ENCODE measurements at places on chromosomes 2 and 18.

DNA sequence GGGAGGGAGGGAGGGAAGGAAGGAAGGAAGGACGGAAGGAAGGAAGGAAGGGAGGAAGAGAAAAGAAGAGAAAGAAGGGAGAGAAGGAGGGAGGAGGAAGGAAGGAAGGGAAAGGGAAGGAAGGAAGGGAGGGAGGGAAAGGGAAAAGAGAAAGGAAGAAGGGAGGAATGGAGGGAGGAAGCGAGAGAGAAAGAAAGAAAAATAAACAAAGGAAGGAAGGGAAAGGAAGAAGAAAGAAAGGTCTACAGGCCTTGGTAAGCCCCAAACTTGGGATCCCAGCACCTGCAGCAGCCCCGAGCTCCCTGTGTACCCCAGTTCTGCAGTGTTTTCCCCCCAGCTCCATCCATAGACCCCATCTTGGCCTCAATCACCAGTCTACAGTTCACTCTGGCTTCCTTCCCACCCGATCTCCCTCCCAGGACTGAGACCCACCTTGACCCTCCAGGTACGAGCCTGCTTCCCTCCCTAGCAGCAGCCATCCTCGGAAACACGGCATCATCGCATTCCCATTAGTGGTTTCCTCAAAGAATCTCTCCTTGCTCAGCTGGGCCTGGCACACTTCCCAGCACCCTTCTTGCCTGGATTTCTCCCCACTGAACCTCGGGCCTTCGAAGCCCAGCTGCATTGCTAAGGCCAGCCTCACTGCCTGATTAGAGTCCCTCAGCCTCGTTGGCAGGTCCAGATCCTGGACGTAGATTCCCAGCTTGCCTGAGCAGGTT, 46.1 kb upstream of the SH3BP4 start:
- no peak for DNase-seq

DNA sequence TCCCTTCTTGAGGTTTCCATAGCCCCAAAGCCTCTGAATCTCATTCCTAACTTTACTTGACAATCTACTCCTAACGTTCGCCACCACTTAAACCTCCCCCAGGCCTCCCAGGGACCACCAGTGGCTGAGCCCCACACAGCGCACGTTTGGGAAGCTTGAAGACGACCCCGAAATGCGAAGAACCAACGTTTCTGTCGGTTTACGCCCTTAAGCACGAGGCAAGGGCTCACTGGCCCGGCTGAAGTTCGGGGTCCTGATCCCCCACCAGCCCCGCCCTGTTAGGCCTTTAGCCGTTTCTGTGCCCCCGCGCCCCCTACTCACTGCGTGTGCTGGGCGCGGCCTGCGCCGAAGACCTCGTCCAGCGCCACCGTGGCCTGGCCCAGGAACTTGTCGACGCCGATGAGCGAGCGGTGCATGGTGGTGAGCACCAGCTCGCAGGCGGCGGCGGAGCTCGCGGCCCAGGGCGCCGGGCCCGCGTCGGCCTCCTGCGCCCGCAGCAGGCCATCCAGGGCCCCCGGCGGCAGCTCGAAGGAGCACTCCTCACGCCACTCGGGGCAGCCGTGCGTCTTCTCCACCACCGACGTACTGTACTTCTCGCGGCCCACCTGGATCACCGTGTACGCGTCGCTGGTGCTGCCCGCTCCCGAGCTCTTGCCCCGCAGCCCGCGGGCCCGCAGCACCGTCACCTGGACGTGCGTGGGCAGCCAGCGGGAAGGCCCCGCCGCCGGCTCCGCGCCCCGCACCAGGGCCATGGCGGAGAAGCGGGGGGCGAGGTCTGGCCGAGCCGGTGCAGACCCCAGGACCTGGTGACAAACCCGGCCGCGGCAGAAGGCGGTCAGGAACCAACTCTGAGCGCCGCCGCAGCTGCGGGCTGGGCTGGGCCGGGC, 479 bp downstream of the RAB11FIP5 start:
- peak; percentile 8 for DNase-seq

DNA sequence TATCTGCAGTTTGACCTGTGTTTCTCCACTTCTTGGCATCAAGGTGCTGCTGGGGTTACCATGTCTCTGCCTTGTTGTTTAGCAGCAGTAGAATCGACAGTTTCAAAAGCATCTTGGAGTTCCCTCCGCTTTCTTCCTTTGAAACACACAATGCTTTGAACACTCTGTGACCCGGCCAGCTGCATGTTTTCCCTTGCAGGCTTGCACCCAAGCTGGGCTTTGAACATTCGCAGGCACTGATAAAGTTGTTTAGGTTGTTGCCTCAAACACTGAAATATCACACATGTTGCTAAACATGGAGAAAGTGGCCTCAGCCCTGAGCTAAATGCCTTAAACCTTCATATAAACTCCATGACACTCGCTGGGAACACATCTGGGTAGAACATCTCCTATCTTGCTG, 251.7 kb downstream of the TSN start:
- DNase-seq: no peak

DNA sequence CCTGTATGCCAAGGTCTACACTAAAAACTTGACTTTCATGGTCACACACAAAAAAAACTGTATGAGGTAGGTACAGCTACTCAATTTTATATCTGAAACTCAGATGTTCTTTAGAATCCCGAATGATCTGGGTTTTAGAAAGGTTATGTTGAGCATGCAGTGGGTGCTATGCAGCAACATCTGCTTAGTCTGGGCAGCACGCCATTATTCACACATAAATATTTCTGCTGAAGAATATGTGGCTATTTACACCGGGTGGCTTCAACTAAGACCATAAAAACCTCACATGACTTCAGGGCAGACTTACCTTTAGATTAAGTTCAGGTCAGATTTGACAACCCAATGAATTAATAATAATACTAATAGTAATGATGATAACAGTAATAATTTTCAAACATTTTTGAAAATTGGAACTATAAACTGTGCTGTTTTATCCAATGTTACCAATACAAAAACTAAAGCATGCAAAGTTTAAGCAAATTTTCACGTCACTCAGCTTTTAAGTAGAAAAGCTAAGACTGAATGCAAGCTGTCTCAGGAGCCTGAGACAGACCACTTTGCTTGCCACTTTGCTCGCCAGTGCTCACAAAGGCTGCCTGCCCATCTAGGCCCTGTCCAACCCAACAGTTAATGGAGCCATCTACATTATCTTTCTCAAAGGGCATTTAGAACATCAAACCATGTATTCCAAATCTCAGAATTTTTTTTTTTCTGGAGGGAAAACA, 292.0 kb downstream of the CNTNAP5 start:
- no peak for DNase-seq

GRCh38 chr2:54047091-54047490, 68.3 kb upstream of the ACYP2 start:
- no peak for DNase-seq

GRCh38 chr2:237956402-237956736, 10.4 kb upstream of the UBE2F start:
- DNase-seq: no peak

DNA sequence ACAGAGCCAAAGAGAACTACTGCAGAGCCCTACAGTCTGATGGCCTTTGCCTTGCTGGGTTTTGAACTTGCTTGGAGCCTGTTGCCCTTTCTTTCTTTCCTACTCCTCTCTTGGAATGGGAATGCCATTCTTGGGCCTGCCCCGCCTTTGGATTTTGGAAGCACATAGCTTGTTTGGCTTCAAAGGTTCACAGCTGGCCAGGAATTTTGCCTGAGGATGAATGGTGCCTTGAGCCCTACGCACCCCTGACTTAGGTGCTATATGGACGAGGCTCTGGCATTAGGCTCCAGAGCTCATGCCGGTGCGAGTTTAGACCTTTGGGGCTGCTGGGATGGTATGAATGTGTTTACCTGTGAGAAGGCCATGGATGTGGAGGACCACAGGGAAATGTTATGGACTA, 663.3 kb upstream of the HS6ST1 start:
- DNase-seq: no peak

- DNase-seq: no peak
These were observed 140.9 kb upstream of the RNF152 start for GRCh38 chr18:62033756-62034155.

DNA sequence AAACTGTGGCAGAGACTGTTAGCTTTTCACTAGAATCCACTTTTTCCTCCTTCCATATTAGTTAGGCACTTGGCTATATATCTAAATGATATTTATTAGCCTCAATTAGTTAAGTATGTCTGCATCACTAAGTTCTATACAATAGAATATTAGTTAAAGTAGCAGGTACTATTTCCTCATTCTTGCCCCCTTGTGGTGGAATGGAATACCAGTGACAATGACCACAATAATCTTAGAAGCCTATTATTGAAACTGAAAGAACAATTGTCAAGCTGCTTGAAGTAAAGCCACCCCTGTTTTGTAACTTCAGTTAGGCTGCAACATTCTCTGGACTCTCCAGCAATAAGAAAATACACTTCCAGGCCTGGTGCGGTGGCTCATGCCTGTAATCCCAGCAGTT, 476.3 kb upstream of the VWC2L start:
- DNase-seq: no peak

DNA sequence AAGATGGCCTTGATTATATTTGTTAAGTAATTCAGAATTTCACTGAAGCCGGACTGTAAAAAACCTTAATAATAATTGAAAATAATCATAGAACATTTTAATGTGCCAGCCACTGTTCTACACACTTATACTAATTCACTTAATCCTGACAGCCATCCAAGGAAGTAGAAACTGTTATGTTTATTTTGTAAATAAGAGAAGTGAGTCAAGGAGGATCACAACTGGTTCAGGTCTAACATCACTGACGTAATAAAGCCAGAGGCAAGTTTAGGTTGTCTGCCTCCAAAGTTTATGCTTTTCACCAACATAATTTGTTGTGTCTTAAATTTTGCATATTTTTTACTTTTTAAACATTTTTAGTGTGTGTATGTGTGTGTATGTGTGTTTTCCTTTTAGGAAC, 436.1 kb downstream of the LRRTM4 start:
- no peak for DNase-seq

DNA sequence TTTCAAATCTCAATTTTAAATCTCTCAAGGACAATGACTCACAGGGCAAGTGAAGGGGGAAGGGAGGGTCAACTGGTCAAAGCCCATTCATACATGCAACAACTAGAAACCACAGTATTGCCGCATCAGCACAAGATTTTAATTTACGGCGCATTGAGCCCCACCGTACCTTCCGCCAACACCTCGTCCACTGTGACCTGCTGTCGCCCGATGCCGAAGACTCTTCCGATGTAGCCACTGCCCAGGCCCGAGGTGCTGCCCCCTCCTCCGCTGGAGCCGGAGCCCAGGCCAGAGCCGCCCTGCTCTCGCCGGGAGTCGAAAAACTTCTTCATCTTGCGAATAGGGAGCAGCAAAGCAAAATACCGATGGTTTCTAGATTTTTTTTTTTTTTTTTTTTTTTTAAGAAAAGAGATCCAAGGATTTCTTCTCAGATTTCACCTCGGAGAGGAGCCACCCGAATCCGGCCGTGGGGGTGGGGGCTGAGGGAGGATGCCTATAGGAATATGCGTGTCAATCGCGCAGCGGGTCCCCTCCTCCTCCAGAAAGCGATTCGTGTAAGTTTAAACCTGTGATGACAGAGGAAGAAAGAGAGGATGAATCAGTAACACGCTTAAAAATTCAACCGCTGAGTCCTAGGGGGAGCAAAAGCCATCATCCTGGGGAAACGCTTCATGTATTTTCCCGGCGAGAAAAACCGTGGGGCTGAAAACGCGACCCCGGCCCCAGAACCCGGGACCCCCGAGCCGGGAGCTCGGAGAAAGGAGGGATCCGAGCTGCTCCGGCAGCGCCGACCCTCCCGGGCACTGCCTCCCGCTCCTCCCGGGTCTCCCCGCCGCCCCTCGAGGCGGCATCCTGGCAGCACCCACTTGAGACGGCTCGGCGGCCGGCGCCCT, 584 bp downstream of the AAK1 start:
- DNase-seq: peak; percentile 53

DNA sequence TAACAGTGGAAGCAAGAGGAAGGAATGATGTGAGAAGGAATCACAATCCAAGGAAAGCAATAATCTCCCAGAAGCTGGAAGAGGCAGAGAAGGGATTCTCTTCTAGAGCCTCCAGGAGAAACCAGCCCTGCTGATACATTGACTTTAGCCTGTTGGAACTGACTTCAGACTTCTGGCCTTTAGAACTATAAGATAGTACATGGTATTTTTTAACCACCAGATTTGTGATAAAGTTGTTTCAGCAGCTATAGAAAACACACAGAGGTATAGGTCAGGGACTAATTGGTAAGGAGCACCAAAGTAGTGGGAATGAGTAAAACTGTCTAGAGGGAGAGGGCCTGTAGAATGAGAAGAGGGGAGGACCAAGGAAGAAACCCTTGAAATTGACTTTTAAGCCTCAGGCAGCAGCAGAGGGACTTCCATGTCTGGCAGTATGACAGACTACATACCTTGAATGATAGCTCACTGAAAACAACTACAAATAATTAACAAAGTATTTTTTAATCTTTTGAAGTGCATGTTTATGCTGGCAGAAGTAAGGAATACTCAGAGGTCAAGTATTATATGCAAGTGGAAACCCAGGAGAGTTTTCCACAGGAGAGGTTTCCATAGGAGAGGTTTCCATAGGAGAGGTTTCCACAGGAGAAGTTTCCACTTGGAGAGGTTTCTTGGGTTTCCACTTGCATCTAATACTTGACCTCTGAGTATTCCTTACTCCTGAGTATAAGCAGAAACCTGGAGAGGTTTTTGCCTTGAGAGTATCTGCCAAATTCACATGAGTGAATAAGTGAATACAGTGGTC, 33.8 kb upstream of the TMEM17 start:
- no peak for DNase-seq

GRCh38 chr18:31643003-31643402, 41.4 kb downstream of the B4GALT6 start:
- DNase-seq: no peak

DNA sequence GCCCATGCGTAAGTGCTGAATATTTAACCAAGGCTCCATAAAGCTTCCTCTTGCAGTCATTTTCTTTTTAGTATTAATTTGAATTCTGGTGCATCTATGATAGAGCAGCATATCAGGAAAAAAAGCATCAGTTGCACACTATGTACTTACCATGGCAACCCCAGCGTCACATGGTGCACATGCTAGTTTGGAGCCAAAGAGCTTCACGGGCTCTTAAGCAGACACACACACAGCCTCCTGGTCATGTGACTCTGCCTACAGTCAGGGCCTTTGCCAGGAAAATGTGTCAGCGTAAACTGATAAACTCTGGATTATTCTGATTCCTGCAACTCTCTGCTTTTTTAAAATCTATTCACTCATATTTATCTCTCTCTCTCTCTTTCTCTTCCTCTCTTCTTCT, 30.2 kb downstream of the NYAP2 start:
- DNase-seq: no peak

- DNase-seq: no peak
These were observed 655.0 kb downstream of the STK39 start for GRCh38 chr2:167592441-167592840.

GRCh38 chr2:18369760-18370159, 190.7 kb downstream of the RDH14 start:
- no peak for DNase-seq

All from stimulated activated CD4-positive, alpha-beta T cell treated with anti-CD3 and anti-CD28 coated beads, Interleukin-1b, Interleukin-23, amount 100 ng/mL, for 4 hours (primary cell).